Activated T-helper 1 cell treated with anti-CD3 and anti-CD28 coated beads, Interleukin-12 subunit alpha, Interleukin-12 subunit beta, Interleukin-2, Interleukin-4 antibody, amounts not matched to agents 30 ng/mL and 10 ng/mL and 1 ng/mL, durations not matched to agents 14 hours and 24 hours and 36 hours (primary cell): ENCODE measurements at places on chromosomes 11 and 22.

GRCh38 chr11:88415495-88415894 lies 78.0 kb upstream of the CTSC start:
- DNase-seq: no peak

DNA sequence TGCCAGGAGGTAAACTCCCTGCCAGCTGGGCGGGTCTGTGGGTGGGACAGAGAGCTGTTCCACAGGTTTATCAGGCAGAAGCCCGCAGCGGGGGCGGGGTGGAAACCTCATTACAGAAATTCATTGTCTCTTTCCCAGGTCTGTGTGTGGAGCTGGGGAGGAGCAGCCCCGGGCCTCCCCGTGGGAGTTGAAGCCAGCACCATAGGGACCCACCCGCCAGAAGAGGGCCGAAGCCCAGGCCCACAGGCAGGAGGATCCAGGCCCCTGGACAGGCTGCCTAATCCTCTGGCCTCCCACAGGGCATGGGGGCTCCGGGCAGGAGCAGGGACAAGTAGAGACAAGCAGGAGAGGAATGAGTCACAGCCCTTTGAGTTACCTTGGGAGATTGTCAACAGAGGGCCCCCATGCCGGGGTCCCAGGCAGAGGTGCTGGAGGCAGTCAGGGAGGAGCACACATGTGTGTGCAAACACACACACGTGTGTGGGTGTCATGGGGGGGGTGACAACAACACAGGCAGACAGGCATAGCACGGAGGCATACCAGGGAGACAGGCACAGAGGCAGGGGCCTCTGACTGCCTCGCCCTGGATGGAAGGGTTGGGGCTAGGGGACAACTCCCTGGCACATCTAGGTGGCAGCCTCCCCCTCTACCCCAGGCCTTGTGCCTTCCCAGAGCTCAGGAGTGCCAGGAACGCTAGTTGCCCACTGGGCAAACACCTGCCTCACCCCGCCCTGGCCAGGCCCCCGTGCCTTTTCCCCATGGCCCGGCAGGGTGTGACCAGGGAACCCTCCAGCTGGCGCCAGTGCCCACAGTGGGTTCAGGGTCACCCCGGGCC lies 1.4 kb downstream of the CDC42BPG start:
- no peak for DNase-seq

GRCh38 chr22:48718818-48719500 lies 1108.7 kb downstream of the BRD1 start:
- no peak for DNase-seq

DNA sequence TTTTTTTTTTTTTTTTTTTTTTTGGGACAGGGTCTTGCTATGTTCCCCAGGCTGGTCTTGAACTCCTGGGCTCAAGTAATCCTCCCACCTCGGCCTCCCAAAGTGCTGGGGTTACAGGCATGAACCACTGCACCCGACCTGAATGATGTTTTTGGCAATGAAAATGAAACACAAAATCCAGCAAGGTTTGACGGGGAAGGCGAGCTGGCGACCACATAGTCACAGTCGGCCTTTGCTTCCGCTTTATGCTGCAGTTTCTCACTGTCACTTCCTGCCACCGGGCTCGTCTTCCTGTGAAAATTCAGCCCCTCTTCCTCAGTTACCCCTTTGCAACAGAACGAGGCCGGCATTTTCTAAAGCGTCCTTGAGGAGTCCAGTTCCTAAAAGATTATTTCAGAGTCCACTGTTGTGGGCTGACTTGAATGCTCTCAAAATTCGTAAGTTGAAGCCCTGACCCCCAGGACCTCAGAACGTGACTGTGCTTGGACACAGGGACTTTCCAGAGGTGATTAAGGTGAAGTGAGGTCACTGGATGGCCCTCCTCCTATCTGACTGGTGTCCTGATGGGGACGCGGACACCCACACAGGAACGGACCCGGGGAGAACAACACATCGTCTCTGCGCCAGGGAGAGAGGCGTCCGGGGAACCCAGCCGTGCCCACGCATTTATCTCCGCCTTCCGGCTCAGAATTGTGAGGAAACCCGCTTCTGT lies 2.9 kb upstream of the BID start:
- DNase-seq: peak; percentile 71

DNA sequence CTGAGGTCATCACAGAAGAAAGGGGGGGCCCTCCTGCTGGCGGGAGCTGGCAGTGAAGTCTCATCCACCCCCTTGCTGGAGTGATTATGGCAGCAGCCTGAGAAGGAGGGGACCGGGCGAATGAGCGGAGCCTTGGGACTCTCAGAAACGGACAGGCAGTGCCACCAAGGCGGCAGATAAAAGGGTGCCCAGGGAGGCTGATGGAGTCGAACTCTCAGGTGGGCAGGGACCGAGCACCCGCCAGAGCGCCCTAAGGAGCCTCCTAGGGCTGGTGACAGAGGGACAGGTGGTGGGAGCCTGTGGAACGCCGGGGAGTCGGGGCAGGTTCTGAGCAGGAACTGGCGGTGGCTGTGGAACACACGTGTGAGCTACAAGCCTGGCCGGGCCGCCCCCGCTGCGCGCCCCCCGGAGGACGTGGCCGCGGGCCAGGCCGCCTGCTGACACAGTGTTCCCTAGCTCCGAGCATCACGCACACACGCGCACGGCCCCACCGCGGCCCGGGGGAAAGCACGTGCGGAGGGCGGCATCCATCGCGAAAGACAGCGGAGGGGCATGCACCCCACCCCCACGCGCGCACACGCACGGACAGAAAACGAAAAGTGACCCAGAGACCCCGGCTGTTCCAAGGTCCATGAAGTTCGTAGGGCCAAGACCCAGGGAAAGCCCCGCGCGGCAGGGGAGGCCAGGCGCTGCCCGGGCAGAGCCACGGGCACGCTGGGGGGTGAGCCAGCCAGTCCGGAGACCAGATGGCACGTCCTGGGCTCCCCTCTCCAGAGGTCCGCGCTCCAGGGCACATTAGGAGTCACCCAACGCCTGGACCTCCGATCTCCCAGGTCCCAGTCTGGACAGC lies 1.0 kb downstream of the VWCE start:
- DNase-seq: no peak

GRCh38 chr11:3710485-3711259 lies 39.5 kb upstream of the CHRNA10 start:
- no peak for DNase-seq

DNA sequence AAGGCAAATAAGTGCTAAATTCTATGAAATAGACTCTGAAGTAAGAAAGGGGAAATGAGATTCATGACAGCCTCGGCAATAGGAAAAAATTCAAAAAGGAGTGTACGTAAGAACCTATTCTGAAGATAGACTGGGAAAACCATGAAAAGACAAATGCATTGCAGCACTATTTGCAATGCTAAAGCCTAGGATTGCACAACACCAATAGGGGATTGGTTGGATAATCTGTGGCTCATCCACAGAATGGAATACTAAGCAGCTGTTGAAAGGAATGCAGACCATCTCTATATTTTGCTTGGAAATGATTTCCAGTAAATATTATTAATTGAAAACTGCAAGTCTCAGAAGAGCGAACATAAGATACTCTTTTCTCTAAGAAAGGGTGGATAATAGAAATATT lies 91.7 kb upstream of the CLMP start:
- DNase-seq: no peak

DNA sequence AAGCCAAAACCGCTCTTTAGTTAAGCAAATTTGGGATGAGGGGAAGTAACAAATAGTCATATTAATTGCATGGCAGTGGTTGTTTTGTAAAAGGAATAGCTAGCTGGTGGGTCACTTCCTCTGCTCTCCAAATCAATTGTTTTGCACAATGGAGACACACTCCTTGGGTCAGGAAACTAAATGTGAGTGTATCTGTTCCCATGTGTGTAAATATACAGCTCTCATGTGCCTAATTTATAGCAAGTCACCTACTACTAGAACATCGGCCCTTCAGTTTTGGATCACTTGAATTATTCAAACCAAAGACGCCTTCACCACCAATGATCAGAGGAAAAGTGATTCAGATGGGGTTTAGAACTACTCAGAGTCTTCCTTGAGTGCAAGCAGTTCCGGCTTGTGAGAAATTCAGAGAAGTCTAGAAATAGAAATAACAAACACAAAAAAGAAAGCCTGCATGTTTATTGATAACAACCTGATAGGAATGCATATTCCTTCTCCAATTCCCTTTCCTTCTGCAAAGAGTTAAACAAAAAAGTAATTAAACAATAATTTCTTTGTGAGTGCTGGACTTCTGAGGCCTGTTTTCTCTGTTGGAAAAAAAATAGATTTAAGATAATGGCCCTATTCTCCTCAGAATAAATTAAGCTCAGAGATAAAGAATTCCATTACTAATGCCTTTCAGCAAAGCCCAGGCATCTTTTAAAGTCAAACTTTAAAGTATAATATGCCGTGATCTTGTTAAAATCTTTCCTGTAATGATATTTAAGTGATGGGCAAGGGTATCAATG lies 100.4 kb downstream of the KIRREL3 start:
- DNase-seq: no peak

GRCh38 chr22:43476341-43476740 lies 64.5 kb downstream of the MPPED1 start:
- DNase-seq: no peak

DNA sequence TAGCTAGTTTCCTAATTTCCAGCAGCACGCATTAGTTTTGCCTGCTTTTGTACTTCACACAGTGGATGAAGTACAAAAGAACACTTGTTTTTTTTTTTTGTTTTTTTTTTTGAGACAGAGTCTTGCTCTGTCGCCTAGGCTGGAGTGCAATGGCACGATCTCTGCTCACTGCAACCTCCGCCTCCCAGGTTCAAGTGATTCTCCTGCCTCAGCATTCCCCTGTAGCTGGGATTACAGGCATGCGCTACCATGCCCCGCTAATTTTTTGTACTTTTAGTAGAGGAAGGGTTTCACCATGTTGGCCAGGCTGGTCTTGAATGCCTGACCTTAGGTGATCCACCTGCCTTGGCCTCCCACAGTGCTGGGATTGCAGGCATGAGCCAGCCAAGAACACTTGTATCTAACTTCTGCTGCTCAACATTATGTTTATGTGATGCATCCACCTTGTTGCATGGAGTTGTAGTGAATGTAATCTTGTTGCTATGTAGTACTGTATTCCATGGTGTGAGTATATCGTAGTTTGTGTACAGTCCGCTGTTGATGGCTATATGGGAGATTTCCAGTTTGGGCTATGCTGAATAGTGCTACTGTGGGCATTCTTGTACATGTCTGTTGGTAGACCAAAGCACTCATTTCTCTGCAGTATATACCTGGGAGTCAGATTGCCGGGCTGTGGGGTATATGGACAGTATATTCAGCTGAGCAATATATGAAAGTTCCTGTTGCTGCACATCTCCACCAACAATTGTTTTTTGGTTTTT lies 17.3 kb downstream of the PACS1 start:
- DNase-seq: no peak

GRCh38 chr11:77187111-77187750 lies 59.2 kb downstream of the MYO7A start:
- no peak for DNase-seq

GRCh38 chr11:110430267-110431050 lies 711 bp downstream of the FDX1 start:
- no peak for DNase-seq

DNA sequence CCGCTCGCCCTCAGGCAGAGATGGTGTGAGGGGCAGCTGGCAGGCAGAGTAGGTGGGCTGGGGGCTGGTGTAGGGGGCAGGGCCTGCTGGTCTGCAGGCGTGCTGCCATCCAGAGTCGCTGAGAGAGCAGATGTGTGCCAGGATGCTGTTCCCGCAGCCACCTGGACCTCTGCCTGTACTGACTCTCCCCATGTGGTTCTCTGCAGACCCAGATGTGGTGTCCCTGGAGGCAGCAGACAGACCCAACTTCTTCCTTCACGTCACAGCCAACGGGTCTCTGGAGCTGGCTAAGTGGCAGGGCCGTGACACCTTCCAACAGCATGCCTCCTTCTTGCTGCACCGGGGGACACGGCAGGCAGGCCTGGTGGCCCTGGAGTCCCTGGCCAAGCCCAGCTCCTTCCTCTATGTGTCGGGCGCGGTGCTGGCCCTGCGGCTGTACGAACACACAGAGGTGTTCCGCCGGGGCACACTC lies 58.6 kb downstream of the OTOG start:
- DNase-seq: no peak

DNA sequence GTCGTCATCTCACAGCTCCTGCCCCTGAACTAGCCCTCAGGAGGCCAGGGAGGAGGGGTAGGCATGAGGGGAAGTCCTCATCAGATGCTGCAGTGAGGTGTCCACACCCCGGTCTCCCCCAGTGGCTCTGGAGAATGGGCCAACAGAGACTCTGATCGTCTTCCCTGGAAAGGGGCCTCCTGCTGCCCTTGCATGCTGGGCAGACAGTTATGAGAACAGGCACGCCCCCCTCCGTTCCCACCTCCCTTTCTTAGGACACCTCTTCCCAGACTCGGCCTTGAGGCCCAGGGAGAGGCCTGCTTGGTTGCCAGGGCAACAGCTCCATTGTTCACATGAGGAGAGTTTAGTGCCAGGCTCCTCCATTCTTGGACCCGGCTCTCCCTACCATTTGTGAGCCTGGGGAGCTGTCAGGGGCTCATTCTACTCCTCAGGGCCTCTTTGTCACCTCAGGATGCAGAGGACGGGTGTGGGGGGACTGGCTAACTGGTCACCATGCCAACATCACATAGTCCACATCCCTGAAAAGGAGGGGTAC lies 157.7 kb downstream of the TTC17 start:
- no peak for DNase-seq

DNA sequence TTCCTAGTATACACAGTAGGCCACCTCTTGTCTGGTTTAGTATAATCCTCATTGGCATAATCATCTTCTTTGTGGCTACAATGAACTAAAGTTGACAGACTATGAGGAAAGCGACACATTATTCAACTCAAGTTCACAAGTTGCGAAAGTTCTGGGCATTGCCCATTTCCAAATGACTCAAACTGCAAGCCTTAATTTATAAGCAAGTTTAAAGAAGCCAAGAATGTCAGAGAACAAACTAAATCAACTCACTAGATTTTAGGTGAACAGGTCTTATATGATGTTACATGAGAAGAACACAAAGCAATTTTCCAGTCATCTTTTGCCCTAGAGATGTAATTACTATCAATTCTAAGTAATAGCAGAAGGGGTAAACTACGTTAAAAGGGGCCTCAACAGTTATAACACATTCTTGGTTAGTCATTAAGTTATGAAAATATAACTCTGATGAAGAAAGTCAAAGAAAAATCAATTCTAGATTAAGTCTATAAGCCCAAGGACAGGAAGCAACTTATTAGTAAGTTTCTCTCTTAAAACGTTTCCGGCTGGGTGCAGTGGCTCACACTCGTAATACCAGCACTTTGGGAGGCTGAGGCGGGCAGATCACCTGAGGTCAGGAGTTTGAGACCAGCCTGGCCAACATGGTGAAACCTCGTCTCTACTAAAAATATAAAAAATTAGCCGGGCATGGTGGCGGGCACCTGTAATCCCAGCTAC lies 21.5 kb downstream of the PICALM start:
- DNase-seq: no peak
